ENCODE measurements at places on chromosomes 6 and 20.

DNA sequence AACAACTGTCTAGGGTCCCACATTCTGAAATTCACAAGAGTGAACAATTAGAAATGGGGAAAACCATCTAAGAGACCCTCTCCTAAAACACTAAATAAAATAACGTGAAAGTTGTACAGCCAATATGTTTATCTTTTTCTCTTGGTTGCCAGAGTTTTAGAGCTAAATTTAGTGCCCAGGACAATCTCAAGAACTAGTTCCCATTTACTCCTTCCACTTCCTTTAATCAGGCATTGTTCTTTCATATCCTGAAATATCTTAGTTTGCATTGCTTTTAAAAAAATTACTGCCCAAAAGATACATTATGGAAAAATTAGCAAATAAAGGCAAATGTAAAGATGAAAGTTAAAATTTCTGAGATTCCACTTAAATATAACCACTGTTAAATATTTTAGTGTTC lies 33.1 kb upstream of the UBR2 start:
- no peak for DNase-seq

DNA sequence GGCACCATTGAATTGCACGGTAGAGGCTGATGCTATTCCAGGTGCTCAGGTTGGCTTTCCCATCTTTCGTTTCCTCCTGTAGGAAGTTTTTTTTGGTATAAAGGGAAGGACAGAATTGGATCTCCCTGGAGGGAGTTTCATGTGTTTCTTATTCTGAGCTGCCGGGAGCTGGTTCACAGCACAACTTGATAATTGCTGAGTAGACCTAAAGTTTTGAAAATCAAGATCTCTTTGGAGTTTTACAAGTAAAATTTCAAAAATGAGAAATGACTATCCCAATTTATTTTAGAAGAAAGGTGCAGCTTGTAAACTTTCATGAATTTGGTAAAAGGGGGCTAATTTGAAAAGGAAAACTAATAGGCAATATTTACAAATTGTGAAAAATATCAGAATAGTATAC lies 125.2 kb upstream of the ESR1 start:
- no peak for DNase-seq

DNA sequence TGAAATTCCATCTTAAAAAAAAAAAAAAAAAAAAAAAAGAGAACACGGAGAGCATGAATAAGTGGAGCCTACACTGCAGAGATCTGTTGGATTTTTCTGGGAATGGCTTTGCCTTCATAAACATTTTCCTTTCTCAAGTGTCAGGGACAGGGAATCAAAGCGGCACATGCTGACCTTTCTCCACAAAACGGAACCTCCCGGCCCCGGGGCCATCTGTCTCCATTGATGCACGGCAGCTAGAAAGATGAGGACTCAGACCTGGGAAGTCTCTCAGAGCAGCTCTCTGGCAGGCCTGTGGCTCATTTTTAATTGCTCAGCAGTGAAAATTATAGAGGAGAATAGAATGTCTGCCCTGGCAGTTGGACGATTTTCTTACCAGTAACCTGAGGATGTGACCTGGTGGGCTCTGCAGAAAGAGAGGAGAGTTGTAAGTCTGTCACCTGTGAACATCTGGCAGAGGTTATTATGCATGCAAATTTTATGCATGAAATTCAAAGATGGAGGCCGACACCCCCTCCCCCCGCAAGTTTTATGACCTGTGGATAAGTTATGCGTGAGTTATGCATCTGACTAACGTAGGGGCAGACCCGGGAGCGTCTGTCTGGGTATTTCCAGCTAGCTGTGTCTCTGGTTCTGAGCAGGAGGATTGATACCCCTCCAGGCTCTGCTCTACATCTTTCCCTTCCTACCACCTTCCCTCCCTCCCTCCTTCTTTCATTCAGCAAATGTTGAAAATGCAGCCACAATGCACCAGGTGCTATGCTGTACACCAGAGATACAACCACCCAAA lies 352.5 kb downstream of the CDH26 start:
- DNase-seq = no peak

GRCh38 chr6:6596529-6597328 lies 8.2 kb downstream of the LY86 start:
- no peak for DNase-seq

- DNase-seq = no peak
Measured at GRCh38 chr6:16496210-16496609, 257.8 kb downstream of the GMPR start.

DNA sequence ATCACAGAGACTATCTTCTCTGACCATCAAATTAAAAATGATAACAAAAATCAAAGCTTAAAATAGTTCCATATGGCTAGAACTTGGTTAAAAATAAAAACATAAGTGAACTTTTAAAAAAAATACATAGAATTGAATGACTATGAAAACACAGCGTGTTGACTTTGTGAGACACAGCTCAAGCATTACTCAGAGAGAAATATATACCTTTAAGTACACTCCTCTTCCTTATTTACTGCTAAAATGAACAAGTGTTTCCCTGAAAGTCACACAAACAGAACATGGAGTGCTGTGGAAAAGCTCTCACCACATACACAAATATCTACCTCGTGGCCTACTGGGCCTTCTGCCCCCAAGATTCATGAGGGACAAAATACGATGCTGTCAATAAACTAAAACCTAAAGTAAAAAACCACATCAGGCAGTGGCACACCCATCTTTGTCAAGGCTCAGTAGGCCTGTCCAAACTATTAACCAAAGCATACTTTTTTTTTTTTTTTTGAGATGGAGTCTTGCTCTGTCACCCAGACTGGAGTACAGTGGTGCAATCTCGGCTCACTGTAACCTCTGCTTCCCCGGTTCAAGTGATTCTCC lies 7.5 kb downstream of the FAXC start:
- DNase-seq = no peak

- no peak for DNase-seq
Measured at GRCh38 chr6:41283600-41283999, 2.9 kb downstream of the TREM1 start.

DNA sequence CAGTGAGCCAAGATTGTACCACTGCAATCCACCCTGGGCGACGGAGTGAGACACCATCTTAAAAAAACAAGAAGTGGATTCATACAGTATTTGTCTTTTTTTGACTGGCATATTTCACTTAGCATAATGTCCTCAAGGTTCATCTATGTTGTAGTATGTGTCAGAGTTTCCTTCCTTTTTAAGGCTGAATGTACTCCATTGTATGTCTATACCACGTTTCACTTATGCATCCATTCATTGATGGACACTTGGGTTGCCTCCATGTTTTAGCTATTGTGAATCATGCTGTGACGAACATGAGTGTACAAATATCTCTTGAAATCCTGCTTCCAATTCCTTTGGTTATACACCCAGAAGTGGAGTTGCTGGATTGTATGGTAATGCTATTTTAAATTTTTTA lies 28.9 kb upstream of the FAM83D start:
- DNase-seq = no peak

DNA sequence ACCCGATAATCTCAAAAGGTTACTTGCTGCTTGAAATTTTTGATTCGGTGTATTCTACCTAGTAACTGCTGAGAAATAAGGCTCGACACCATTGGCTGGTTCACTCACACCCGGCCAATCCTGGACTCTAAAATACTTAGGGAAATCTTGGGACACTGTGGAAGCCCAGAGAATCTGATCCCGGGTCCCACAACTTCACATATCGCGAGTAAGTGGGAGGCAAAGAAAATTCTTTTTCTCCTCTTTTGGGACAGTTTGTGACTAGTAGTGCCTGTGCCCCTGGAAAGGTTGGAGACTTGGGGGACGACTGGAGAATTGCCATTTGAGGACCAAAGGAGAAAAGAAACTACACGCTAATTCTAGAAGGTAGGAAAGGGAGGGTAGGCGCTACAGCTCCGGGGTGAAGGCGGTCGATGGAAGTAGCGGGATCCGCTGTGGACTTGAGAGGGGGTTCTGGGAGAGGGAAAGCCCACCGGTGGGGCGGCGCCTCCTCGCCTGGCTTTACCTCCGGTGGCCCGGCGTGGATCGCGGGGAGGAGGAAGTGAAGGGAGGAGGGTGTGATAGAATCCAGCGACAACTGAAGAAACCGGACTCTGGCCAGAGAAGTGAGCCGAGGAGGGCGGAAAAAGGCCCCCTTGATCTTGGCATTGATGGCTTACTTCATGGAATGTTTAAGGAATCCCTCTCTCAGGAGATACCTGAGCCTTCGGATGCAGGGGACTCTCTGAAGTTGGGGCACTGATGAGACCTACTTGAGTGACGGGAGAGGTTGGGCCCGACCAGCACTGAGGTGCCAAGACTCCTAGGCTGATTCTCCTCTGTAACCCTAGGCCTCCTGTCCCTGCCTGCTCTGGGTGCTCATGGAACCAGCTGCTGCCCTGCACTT lies 18.8 kb upstream of the BTN3A3 start:
- DNase-seq = peak; percentile 18

GRCh38 chr6:152070556-152070955 lies 263.1 kb downstream of the ESR1 start:
- DNase-seq = no peak

- DNase-seq = no peak
Measured at GRCh38 chr6:138484018-138484731, 15.1 kb downstream of the NHSL1 start.

GRCh38 chr20:62782893-62783278 lies 13.4 kb upstream of the MRGBP start:
- DNase-seq = no peak

- DNase-seq = no peak
Measured at GRCh38 chr6:170345662-170346061, 39.1 kb downstream of the FAM120B start.

DNA sequence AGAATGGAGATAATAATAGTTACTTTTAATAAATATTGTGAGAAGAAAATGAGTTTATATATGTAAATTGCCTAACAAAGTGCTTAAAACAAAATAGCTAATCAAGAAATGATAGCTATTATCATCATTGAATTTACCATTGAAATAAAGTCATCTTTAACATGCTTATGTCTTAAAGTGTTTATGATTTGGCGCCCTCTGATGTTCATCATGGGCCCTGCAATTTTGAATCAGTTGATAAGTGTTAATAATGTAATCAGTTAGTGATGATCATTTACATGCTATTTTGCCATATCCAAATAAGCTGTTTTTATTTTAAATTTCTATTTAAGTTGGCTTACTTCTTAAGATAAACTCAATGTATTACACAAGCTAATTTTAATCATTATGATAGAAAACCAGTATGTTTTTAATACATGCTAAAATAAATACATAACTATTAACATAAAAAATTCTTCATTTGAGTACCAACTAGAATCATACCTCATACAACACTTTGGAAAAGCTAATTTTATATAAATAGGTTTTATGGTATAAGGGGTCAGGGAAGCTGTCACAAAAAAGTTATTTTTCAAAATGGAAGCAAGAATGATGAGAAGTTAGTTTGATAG lies 39.2 kb upstream of the TPD52L1 start:
- peak; percentile 35 for DNase-seq

GRCh38 chr20:24158281-24158680 lies 169.7 kb upstream of the GGTLC1 start:
- DNase-seq = no peak

- no peak for DNase-seq
Measured at GRCh38 chr6:39804466-39805065, 12.4 kb downstream of the DAAM2 start.

DNA sequence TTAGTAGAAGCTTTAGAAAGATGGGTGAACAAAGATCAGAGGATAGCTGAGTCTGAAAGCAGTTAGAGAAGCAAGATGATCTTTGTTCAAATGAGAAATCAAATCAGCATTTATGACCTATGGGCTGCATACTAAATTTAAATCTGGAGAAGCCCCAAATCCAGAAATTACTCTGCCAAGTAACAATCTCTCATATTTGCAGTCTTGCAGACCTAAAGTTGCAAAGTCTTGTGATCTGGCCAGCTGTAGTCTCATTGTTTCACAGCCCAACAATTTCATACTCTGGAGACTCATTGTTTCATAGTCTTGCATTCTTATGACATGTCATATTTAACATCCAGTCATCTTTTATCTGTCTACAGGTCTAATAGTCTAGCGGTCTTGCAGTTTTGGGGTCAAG lies 364.9 kb upstream of the RSPO3 start:
- no peak for DNase-seq

DNA sequence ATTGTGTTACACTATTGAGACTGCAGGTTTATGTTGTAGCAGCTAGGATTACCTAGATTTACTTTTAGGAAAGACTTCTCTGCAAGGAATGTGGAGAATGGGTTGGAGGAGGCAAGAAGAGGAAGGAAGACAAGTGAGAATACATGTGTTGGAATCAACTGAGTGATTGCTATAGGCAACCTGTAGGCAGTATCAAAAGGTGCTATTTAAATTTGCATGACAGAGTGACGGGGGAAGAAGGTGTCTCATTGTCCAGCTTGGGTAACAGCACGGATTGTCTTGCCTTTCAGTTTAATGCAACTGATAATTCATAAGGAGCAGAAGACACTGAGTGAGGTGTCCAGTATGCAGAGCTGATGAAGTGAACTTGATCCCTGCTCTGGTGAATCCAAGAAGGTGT lies 19.4 kb downstream of the SERPINB9 start:
- DNase-seq = no peak

DNA sequence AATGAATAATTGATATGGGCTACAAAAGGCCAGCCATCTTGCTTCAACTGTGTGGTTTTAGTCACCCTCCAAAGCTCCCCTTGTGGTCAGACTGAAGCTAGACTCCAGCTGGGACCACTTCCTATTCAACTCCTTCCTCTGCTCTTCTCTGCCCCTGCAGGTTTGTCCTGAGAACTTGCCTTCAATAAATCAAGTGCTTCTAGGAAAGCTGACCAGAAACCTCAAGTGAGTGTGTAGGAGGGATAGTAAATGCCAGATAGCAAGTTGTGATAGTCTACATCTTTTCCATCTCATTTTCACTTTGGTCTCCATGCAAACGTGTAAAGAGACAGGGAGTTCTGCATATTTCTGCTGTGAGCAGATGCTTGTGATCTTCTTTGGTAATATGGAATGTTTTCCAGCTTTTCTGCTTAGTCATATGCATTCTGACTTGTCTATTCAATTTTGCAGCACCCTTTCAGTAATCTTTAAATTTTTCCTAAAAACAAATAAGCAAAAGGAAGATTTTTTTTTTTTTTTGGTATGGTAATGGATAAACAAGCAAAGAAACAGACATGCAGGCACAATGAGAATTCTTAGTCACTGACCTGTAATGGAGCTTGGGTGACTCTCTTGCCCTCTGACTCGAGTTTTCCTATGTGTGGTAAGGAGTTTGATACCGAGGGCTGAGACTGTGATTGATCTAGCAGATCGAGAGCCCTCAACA lies 201.3 kb upstream of the BTBD3 start:
- DNase-seq = no peak

GRCh38 chr6:4382362-4382853 lies 247.0 kb upstream of the ECI2 start:
- DNase-seq = no peak

GRCh38 chr6:74491844-74492374 lies 713.9 kb downstream of the COL12A1 start:
- DNase-seq = no peak

GRCh38 chr6:43962458-43962857 lies 164.8 kb downstream of the MRPL14 start:
- no peak for DNase-seq

DNA sequence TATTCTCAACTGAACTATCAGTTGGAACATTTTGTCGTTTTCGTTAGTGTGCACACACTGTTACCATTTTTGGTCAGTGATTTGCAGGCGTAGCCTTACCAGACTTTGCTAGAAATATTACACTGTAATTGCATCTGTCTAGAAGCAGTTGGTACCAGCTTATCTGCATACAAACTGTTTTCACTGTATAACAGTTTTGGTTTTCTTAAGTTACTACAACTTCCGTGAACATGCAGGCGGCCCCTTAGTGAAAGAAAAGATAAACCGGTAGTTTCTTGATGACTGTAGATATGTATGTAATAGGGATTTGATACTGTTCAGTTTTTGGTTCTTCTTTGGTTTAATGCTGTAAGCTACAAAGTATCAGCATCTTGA lies 1.3 kb downstream of the DSTN start:
- no peak for DNase-seq

- DNase-seq = no peak
Measured at GRCh38 chr20:37670351-37670791, 23.5 kb upstream of the CTNNBL1 start.

Data from activated CD4-positive, alpha-beta T cell treated with anti-CD3 and anti-CD28 coated beads, Interleukin-2, amount 50 U/mL, for 4 hours (primary cell).